ENCODE measurements at places on chromosomes 4 and X.

DNA sequence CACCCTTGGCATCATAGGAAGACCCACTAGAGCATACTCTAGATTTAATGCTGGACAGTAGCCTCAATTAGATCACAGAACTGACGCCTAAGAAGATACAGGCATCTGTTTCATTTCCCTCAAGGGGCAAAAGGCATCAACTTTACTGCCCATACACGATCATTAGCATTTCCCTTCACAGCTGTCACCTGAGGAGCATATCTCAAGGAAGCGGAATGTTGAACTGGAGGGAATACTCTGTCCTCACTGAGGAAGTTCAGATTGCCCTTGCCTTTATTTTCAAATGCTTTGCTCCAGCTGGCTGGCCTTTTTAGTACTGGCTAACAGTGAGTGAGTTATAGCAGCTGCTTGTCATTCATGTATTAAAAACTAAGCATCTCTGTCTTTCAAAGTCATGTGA lies 508.4 kb upstream of the GALNT7 start:
- DNase-seq, result no peak

DNA sequence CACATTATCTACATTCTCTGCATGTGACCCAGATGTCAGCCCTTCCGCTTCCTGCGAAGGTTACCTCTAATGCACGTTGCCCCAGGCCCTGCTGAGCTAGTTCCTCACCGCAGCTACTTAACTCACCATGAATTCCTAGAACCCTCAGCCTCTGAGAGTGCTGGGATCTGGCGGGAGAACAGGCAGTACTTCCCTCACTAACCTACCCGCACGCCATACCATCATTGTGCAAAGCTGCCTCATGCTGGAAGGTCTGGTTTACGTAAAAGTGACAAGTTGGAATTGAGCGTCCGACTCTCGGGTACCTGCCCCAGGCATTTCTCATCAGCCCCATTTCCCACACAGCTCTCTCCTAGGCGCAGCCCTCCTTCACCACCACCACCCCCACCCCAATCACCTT lies 6.3 kb downstream of the SLC25A4 start:
- no peak for DNase-seq

- no peak for DNase-seq
Measured at GRCh38 chrX:97936296-97936695, 1052.6 kb downstream of the RPA4 start.

GRCh38 chr4:68352791-68353190 lies 2.9 kb upstream of the YTHDC1 start:
- no peak for DNase-seq

DNA sequence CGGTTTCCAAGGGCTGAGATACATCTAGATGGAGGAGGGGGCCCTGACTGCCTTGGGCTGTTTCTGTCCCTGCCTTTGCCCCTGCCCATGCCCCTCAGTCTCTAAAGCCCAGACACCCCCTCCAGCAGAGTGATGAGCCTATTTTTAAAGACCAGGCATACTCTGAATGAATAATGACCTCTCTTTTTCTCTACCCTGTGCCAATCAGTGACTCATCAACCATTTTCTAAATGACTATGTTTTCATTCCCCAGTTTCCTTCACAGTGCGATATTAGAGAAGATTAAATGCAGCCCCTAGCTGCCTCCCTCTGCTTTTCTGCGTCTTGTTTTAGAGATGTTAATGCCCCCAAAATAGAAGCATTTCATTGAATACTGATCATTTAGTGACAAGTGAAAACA lies 15.5 kb upstream of the NHS start:
- no peak for DNase-seq
